Fibroblast of the conjunctiva (primary cell): ENCODE measurements at places on chromosomes 13 and 19.

DNA sequence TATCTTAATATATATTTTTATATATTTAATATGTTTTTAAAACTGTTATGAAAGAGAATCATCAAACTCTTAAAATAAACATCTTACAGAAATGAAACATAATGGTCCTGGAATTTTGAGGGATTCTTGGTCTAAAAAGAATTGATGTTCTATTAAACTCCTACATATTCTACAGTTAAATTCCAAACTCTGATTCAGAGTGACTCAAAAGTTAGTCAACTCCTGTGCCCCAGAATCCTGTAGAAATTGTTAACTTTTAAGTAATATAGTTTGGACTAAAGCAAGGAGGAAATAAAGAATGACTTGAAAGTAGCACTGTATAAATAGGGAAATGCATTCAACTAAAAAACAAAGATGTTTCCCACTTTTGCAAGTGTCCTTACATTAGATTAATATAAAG lies 47.7 kb downstream of the FNDC3A start:
- DNase-seq, result peak; percentile 26

- DNase-seq, result no peak
These were observed 110.4 kb upstream of the MBNL2 start for GRCh38 chr13:97111756-97112155.

- DNase-seq, result no peak
These were observed 95.8 kb upstream of the PRR20A start for GRCh38 chr13:57044910-57045309.

DNA sequence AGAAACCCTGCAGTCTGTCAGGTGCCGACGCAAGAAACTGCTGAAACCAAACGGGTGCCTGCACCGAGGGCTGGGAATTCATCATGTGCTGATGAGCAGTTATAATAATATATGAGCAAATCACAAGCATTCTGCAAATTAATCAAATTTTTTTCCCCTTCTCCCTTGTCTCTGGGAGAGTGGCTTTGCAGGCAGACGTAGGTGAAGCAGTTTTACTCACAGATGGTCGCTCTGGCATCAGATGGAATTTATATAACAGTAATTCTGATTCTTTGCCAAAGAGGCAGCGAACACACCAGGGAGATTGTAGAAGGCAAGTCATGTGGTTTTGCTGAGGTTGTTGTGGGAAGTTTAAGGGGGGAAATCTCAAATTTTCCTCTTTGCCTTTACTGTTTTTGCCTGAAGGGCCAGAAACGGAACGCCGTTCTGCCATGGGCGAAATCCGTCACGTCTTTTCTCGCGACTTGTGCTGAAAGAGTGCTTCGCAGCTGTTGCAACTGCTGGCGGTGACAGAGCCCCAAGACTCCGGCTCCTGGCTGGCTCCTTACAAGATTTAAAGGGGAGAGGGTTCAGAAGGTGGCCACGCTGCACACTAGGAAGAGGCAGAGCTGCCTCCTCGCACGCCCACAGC lies 320.1 kb downstream of the ZNF536 start:
- DNase-seq, result no peak

- DNase-seq, result no peak
These were observed 108.3 kb downstream of the SLITRK5 start for GRCh38 chr13:87779426-87779825.

GRCh38 chr19:55452749-55453346 lies 8.6 kb downstream of the ISOC2 start:
- no peak for DNase-seq

- no peak for DNase-seq
These were observed 1.3 kb downstream of the LAMP1 start for GRCh38 chr13:113298043-113298945.

GRCh38 chr13:78061806-78062205 lies 143.2 kb upstream of the EDNRB start:
- DNase-seq, result no peak

- DNase-seq, result no peak
These were observed 110.8 kb downstream of the TNFRSF19 start for GRCh38 chr13:23680845-23681669.

GRCh38 chr19:13172346-13173138 lies 22.3 kb downstream of the IER2 start:
- no peak for DNase-seq

DNA sequence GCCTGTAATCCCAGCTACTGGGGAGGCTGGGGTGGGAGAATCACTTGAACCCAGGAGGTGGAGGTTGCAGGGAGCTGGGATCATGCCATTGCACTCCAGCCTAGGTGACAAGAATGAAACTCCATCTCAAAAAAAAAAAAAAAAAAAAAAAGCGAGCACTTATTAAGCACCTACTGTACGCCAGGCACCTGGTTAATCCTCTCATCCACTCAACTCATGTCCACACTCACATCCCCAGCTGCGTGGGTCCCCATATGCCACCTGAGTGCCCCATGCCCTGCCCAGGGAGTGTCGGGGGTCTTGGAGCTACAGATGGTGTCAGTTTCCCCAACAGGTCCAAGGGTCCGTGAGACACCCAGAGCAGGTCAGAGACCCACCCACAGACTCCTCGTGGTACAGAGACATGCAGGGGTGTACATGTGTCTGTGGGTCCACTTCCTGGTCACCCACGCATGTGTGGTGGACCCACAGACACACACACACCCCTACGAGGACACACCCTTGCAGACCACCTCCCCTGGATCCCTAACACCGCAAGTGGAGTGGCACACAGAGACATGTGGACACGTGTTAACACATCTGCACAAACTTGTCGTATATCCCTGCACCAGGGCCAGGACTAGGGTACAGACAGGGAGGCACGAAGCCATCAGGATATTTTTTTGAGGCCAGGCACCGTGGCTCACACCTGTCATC lies 3.5 kb downstream of the INSL3 start:
- DNase-seq, result no peak

DNA sequence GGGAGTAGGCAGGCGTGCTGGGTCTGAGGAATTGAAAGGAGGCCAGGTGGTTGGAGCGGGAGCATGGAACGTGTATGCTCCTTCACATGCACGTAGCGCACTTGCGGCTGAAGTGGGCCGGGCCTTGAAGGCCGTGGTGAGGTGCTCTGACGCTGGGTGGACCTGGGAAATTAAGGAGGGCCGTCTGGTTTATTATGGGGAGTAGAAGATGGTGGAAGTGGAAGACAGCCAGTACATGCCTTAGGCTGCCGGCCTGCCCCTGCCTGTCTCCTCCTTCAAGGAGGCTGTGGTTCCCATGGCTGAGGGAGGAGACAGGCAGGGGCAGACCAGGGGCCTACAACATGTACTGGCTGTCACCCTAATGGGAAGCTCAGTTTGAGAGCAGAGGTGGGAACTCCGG lies 23.9 kb downstream of the GATAD2A start:
- no peak for DNase-seq

- DNase-seq, result no peak
These were observed 178.2 kb upstream of the TSHZ3 start for GRCh38 chr19:31527443-31527842.

DNA sequence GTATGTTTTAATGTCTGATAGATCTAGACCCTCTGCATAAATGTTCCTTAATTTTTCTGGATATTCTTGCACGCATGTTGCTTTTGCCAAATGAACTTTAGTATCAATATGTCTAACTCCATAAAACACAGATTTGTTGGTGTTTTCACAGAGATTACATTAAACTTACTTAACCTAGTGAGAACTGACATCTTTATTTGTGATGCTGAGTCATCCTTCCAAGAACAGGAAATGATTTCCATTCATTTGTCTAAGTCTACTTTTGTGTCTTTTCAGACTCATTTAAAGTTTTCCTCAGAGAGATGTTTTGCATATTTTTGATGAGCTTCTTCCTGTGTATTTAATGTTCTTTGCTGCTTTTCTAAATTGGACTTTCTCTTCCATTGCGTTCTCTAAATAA lies 184.0 kb downstream of the SLC7A1 start:
- no peak for DNase-seq

GRCh38 chr13:27635266-27635665 lies 13.6 kb downstream of the POLR1D start:
- DNase-seq, result no peak

DNA sequence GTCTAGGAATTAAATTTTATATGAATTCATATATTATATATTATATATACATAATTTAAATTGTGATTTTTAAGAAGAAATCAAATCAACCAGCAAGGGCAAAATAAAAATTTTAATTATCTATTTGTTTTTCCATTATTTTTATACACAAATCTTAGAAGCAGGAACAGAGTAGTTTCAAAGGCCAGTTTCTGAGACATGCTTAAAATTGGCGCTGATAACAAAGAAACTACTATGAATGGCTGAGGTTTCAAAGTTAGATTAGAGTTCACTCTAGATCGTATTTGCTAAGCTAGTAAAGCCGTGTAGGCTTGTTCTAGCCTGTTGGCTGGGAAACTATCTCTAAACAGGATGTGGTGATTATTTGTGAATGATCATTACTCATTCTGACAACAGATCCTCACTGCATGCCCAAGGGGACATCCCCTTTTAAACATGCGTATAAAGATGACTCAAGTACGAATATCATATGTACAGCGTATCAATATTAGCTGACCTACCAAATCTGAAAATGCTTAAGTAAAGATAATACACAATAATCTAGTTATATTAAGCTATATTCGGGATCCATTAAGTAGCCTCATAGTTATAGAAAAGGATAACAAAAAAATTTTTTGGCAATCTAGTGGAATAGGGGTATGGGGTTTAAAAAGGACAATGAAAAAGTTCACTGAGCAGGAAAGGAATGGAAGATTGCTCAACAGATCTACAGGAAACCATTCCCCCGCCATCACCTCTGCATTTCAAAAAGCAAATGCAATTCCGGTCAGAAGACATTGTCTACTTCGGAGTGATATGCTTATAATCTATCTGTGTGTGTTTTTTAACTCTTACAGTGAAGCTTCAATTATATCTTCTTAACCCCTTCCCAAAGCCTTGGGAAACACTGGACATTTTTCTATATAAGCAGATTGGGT lies 150.1 kb downstream of the SHISA2 start:
- DNase-seq, result peak; percentile 46

- DNase-seq, result no peak
These were observed 91.7 kb downstream of the GADD45B start for GRCh38 chr19:2567580-2567979.

- no peak for DNase-seq
These were observed 93.9 kb downstream of the STARD13 start for GRCh38 chr13:33191425-33192210.

- no peak for DNase-seq
These were observed 9.6 kb upstream of the GPR183 start for GRCh38 chr13:99316657-99317256.

DNA sequence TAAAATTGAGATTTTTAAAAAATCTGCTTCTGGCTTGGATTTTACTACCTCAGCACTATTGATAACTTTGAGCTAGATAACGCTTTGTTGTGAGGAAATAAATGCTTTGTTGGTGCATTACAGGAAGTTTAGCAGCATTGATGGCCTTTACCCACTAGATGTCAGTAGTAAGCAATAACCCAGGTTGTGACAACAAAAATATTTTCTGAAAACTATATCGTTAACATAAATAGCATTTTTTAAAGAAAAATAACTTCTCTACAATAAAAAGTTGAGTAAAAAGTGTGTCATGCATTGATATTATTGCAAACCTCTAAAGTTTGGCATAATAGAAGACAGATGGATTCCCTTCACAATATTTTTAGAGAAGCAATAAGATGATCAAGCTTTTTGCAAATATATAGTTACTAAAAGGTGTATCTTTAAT lies 1246.5 kb downstream of the UQCRFS1 start:
- no peak for DNase-seq

DNA sequence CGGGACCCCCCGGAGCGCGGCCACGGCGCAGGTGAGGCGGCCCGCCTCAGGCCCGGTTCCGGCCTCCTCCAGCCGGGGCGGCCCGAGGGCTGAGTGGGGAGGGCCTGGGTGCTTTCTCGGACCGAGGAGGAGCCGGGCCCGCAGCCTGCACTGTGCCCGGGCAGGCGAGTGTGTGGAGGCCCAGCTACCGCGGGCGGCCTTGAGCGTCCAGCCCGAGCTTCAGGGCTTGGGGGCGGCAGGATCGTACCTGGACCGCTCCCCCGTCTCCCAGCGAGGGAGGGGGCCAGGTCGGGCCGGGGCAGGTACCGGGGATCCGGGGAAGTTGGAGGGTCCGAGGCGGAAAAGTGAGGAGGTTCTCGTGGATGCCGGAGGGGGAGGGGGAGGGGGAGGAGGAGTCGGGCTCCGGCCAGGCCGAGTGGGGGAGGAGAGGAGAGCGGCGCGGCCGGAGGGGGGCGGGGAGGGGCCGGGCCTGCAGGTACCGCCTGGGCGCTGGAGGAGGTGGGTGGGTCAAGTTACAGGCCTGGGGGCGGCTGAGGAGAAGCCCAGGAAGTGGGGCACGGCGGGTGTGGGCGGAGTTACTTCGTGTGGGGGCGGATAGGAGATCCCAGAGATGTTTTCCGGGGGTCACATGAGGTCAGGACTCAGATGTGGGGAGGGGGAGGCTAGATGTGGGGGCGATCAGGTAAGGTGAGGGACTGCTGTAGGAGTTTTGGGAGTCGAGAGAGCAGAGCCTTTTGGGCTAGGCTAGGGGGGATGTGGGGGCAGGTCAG lies 545 bp downstream of the NACC1 start:
- no peak for DNase-seq

DNA sequence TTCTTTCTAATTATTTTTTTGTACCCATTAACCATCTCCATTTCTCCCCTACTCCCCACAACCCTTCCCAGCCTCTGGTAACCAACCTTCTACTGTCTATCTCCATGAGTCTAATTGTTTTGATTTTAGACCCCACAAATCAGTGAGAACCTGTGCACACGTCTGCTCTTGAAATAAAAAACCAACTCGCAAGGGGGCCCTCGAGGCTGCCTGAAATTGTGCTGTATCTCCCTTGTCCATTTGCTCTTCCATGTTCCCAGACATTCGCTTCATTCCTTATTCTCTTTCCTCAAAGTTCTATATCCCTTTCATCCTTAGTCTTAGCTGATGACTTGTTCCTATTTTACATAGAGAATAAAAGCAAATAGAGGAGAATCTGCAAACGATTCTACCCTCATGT lies 95.0 kb downstream of the GPC5 start:
- no peak for DNase-seq

DNA sequence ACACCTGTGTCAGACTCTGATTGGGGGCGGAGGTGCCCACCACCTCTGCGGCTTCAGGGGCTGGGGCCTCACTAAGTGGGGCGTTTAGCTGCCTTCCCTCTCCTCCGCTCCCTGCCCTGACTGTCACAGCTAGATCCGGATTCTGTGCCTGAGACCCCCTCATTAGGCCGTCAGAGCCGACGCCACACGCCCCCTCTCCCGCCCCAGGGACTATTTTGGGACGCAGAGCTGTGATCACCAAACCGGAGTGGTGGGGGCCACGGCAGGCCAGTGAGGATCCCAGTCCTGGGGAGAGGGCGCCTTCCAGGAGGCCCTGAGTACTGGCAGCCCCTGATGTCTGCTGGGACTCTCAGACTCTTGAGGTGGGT lies 762 bp downstream of the KANK3 start:
- DNase-seq, result no peak
